Esophagus squamous epithelium (tissue), 5 donors: ENCODE measurements at places on chromosomes 2 and 18.

- no peak for DNase-seq
Observed at GRCh38 chr2:37827911-37828511, 97.1 kb upstream of the RMDN2 start.

DNA sequence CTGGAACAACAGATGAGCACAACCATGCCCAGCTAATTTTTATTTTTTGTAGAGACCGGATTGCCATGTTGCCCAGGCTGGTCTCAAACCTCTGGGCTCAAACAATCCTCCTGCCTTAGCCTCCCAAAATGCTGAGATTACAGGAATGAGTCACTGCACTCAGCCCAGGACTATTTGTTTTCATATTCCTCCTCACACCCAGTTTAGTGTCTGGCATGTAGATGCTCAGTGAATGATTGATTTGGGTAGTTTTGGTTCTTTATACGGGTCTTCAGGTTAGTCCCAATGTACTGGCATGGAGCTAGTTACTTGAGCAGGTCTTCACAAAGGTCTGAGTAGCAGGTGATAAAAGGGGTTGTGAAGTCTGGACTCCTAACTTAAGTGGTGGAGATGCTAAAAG, 6.2 kb downstream of the EIF2B4 start:
- no peak for DNase-seq

- no peak for DNase-seq
Observed at GRCh38 chr2:241187101-241187917, 1.2 kb upstream of the ANO7 start.

DNA sequence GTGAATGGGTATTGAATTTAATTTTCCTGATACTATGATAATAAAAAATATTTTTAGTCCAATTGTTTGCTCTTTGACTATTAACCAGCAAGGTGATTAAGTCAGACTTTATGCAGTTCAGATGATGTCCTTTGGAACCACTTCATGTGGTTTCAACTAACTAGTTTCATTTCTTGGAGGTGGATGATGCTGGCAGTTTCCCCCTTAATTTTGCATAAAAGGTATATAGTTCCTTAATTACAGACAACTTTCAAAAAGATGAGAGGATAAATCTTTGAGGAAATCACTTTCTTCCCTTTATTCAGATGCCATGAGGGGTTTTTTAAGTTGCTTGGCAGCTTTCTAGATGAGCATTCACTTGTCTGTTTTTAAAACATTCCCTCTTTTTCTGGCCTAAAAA, 223.1 kb downstream of the PHLPP1 start:
- no peak for DNase-seq

GRCh38 chr2:238242731-238243495, 3.1 kb upstream of the HES6 start:
- no peak for DNase-seq

DNA sequence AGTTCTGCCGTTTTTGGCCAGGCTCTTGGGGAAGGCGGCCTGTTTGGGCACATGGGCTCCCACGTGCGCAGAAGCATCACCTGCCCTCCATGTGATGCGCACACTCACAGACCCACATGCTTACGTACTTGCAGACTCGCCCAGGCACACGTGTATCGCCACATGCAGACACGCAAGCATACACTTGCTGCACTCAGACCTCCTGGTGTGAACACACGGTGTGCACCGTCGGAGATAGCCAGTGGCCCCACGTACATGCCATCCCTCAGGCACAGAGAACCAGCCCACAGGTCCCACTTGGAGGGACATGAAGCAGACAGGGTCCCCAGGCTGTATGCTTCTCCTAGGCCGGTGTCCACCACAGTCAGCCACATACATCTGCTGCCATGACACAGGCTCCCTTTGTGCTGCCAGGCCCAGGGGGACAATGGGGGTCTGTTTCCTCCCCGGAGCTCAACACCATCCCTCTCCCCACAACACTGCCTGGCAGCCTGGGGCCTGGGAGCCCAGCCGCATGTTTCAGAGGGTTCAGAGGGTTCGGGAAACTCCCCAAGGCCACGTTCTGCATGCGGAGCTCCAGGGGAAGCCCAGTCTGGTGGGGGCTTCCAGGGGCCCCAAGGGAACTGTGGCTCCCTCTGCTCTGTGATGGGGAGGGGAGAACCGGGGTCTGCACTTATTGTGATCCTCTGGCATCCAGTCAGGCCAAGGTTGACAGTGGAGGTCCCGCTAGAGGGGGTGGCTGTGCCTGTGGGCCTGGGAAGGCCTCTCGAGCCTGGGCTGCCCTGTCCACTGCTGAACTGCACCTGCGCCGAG, 208.1 kb upstream of the HAAO start:
- DNase-seq, result no peak

- DNase-seq, result no peak
Observed at GRCh38 chr18:26689226-26689879, 141.0 kb upstream of the KCTD1 start.

GRCh38 chr2:12597610-12598009, 119.1 kb upstream of the TRIB2 start:
- no peak for DNase-seq

- DNase-seq, result no peak
Observed at GRCh38 chr18:36658611-36659010, 170.2 kb downstream of the TPGS2 start.

DNA sequence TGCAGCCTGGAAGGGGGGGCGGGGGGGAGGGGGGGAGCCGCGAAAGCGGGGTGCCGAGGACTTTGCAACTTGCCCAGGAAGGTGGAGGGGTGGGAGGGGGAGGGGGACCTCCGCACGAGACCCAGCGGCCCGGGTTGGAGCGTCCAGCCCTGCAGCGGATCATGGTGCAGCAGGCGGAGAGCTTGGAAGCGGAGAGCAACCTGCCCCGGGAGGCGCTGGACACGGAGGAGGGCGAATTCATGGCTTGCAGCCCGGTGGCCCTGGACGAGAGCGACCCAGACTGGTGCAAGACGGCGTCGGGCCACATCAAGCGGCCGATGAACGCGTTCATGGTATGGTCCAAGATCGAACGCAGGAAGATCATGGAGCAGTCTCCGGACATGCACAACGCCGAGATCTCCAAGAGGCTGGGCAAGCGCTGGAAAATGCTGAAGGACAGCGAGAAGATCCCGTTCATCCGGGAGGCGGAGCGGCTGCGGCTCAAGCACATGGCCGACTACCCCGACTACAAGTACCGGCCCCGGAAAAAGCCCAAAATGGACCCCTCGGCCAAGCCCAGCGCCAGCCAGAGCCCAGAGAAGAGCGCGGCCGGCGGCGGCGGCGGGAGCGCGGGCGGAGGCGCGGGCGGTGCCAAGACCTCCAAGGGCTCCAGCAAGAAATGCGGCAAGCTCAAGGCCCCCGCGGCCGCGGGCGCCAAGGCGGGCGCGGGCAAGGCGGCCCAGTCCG, 540 bp downstream of the SOX11 start:
- no peak for DNase-seq
